Mesothelial cell of epicardium (in vitro differentiated cells): ENCODE measurements at places on chromosomes 1 and 21.
A peak's percentile ranks its signal among the peaks of the same experiment; 100 is the strongest.

GRCh38 chr21:41653243-41653953, 113.5 kb downstream of the RIPK4 start:
- H3K36me3 ChIP-seq = no peaks in the 10 kb centered on the region
- H3K4me1 ChIP-seq = peaks cover 42% of the 10 kb centered on the region
- H3K27ac ChIP-seq = no peak overlapping the region
- no peaks in the 10 kb centered on the region for H3K27me3 ChIP-seq
- no peak for DNase-seq

DNA sequence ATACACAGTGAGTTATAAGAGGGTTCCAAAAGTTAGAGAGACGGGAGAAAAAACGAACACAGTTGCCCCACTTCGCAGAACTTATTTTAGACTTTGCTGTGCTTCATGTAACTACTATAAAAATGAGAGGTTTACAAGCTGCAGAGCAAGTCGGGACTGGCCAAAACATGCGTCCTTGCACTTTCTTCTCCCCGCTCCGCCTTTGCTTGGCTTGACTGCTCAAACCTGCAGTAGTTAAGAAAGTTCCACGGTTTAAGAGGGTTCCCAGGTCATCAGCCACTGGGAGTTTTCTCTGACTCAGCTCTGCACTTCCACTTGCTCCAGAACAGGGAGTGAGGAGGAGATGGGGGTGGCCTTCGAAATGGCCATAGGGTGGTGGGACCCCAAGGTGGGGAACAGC, 36.2 kb downstream of the CLIC6 start:
- peaks cover 24% of the 10 kb centered on the region for H3K4me1 ChIP-seq
- peak overlapping the region; percentile 66 for H3K27ac ChIP-seq
- no peaks in the 10 kb centered on the region for H3K36me3 ChIP-seq
- H3K4me3 ChIP-seq = no peak overlapping the region
- DNase-seq = no peak

- H3K4me1 ChIP-seq = peaks cover 8% of the 10 kb centered on the region
- H3K36me3 ChIP-seq = no peaks in the 10 kb centered on the region
- H3K27ac ChIP-seq = no peak overlapping the region
Observed at GRCh38 chr1:182235604-182235951, 156.0 kb downstream of the GLUL start.

GRCh38 chr1:37001703-37002102, 32.6 kb downstream of the GRIK3 start:
- H3K4me3 ChIP-seq = no peak overlapping the region
- H3K36me3 ChIP-seq = no peaks in the 10 kb centered on the region
- H3K27ac ChIP-seq = no peak overlapping the region

DNA sequence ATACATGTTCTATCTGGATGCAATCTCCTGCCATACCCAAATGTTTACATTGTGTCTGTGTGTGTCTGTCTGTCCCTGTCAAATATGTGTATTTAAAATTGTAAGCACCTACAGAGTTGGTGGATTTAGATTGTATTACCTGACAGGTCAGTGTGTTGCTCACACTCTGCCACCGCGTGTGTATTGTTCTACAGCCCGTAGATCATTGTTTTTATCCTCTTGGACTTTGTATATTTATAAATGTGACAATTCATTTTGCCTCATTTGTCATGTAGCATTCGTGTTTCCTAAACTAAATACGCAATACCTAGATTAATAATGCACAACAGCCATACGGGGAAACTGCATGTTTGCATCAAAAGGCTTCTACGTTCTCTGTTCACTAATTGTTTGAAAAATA, 634 bp downstream of the ALG14 start:
- no peaks in the 10 kb centered on the region for H3K27me3 ChIP-seq
- H3K27ac ChIP-seq = peak overlapping the region; percentile 98
- H3K36me3 ChIP-seq = peaks cover 2% of the 10 kb centered on the region
- H3K4me3 ChIP-seq = peak overlapping the region; percentile 97
- H3K4me1 ChIP-seq = peaks cover 11% of the 10 kb centered on the region
